A549 treated with CpdA at 1 μM for 4 hours (cell line): ENCODE measurements at places on chromosomes 3 and 15. TPM values are rescaled to one million over a fixed set of nuclear protein-coding genes. Genes with fewer than 3 reads are reported as not detected.

PLSCR4 gene
- total RNA-seq: 3.4 to 5.3 TPM (median 4.6 TPM) in 5 replicates

SH3GL3 gene
- 0.50 to 0.96 TPM (median 0.76 TPM) in 5 replicates for total RNA-seq

TRIM42 gene
- total RNA-seq: not detected in 5 replicates

HTR3E gene
- not detected in 5 replicates for total RNA-seq
